ENCODE measurements at places on chromosomes 4 and X. TPM values are rescaled to one million over a fixed set of nuclear protein-coding genes. Genes with fewer than 3 reads are reported as not detected.

NEIL3 gene
- total RNA-seq, result not detected

NEUROG2 gene
- total RNA-seq, result not detected

S100P gene
- total RNA-seq, result not detected

DMP1 gene
- not detected for total RNA-seq

P2RY4 gene
- total RNA-seq, result not detected

F8 gene
- 26.5 TPM for total RNA-seq

CSAG2 gene
- not detected for total RNA-seq

SPOCK3 gene
- total RNA-seq, result 4.7 TPM

SSX4 gene
- 0.27 TPM for total RNA-seq

NPY1R gene
- total RNA-seq, result 1.1 TPM

PABPC5 gene
- 5.8 TPM for total RNA-seq

GYPB gene
- not detected for total RNA-seq

GALNT7 gene
- 20.5 TPM for total RNA-seq

AMER1 gene
- total RNA-seq, result 8.9 TPM

CENPVL1 gene
- not detected for total RNA-seq

XG gene
- total RNA-seq, result 0.19 TPM

MAGEB10 gene
- not detected for total RNA-seq

THAP6 gene
- total RNA-seq, result 8.8 TPM

RRH gene
- 0.27 TPM for total RNA-seq

SOX3 gene
- not detected for total RNA-seq

TMPRSS11D gene
- 1.9 TPM for total RNA-seq

S100G gene
- total RNA-seq, result not detected

SLC38A5 gene
- total RNA-seq, result 4.4 TPM

UGT2A2 gene
- total RNA-seq, result not detected

GYG2 gene
- total RNA-seq, result 12.2 TPM

NAP1L3 gene
- 5.0 TPM for total RNA-seq

GABRG1 gene
- not detected for total RNA-seq

PDK3 gene
- total RNA-seq, result 51.8 TPM

HMGB3 gene
- total RNA-seq, result 4.0 TPM

Data from gastroesophageal sphincter (tissue), 4 donors.